ENCODE measurements at places on chromosomes 2 and 18.

GRCh38 chr2:30234180-30234971 is 3.0 kb downstream of the LBH start:
- DNase-seq = no peak

- no peak for DNase-seq
Observed at GRCh38 chr2:37907501-37908225, 17.4 kb upstream of the RMDN2 start.

DNA sequence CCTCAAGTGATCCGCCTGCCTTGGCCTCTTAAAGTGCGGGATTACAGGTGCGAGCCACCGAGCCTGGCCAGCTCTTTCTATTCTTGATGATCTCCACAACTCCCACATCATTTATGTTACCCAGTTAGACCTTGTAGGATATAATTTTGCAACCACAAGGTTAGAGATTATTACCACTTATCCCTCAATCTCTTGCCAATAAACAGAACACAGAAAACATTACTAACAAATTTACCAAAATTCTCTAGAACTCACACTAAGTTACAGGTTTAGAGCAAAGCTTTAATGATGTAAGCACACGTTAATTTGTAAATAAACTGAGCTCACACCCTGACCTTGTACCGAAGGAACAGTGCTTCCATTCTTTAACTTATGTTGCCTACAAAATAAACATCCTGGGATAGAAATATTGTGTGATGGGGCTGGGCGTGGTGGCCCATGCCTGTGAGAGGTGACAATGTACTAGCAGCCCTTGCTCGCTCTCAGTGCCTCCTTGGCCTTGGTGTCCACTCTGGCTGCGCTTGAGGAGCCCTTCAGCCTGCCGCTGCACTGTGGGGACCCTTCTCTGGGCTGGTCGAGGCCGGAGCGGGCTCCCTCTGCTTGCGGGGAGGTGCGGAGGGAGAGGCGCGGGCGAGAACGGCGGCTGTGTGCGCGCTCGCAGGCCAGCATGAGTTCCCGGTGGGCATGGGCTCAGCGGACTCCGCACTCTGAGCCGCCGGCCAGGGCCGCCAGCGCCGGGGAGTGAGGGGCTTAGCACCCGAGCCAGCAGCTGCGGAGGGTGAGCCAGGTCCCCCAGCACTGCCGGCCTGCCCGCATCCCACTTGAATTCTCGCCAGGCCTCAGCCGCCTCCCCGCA is 42.1 kb upstream of the ITSN2 start:
- no peak for DNase-seq

DNA sequence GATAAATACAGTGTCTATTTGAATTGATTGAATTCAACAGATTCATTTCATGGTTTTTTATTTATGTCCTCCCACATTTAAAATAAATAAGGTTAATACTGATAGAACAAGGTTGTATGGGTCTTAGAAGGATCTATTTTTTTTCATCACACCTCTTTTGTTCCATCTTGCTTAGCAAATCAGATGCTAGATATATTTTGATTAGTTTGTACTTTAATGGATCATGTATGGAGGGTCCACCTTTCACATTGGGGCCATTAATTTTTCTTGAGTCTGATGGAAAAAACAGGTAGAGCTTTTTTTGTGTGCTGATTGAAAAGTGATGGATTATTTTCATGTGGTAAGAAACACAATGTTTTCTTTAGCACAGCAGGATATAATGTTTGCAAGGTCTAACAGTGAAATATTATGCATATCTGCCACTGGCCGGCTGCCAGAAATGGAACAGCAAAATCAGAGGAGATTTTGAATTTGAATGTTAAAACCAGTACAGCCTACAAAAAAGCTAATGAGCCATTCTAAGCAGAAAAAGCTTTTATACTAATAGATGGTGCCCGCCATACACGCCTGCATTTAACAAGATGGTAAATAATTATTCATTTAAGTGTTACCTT is 188.1 kb upstream of the ETAA1 start:
- DNase-seq = no peak

DNA sequence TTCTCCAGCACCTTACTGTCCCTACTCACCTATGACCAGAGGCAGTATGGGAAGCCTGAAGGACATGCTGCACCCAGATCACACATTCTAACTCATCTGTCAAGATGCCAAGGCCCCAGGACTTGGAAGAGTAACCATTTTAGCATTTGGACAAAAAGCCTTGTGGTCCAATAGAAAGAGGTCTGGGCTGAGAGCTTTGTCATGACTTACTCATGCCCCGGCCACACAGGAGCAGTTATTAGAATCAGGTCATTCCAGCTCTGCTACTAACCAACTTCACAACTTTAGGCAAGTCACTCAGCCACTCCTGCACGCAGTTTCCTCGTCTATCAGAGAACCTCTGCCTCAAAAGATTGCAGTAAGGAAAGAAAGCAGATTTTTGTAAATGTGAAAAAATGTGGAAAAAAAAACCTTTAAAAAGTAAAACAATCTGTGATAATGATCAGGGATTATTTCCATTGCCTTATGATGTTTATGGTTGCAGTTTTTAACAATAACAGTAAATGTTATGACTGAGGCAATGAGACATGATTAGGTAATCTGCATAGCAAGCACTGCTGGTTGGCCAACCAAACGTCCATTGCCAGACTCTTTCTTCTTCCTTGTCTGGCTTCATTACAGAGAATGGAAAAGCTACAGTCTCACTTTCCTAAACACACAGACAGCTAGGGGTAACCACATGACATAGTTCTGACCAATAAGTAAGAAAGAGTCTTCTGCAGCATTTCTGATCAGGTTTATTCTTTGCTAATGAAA is 255.4 kb upstream of the CHAC2 start:
- DNase-seq = no peak

GRCh38 chr18:14093307-14093915 is 38.8 kb downstream of the ZNF519 start:
- no peak for DNase-seq

- no peak for DNase-seq
Observed at GRCh38 chr2:109086743-109087020, 42.3 kb upstream of the SH3RF3 start.

DNA sequence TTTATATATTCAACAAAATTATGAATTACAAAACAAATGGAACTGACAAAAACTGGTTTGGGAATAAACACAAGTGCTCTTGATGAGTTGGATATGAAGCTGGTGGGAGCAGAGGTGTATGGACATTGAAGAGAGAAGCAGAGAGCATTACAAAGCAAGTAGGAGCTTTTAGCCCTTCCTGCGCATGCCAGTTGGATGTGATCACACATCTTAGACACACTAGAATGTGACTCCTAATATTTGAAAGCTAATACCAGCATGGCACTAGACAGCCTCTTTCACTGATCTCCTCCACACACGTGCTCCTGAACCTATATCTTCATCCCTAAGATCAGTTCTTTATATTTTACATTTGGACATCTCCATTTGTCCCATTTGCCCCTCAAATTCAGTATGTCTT is 298.1 kb downstream of the MTX2 start:
- DNase-seq = no peak

- DNase-seq = no peak
Observed at GRCh38 chr18:5628512-5629255, 84.9 kb upstream of the EPB41L3 start.

GRCh38 chr18:42792731-42793130 is 322.8 kb downstream of the RIT2 start:
- DNase-seq = no peak

DNA sequence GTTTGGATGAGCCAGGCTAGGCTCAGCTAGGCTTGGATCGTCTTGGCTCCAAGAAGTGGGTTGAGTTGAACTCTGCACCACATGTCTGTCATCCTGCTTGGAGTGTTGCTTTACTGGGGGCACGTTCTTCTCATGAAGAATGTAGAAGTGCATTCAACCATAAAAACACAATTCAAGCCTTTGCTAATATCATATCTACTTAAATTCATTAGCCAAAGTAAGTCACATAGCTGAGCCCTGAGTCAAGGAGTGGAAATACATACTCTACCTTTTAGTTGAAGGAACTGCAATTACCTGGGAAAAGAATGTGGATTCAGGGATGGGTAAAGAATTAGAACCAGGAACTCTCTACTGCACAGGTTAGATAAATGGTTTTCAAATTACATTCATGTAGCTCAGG is 360.4 kb upstream of the KCNH7 start:
- DNase-seq = no peak

GRCh38 chr18:59554796-59555335 is 142.4 kb downstream of the CCBE1 start:
- no peak for DNase-seq

GRCh38 chr2:180519276-180519675 is 461.1 kb upstream of the UBE2E3 start:
- no peak for DNase-seq

DNA sequence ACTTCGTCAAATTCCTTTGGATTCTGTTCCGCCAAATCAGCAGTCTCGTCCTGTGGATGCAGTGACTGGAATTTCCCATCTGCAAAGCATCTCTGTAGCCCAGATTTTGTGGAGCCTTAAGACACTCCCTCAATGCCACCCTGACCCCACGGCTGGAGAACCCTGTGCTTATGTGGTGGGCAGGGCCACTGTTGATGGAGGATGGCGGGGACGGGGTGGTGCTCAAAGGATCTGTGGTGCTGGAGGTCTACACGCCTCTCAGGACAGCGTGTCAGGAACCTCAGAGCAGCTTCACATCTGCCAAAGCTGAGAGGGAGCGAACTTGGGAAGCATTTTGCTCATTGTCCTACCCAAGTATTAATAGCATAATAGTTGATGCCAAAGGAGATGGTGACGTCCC is 200.1 kb downstream of the MGAT5 start:
- no peak for DNase-seq

GRCh38 chr18:49335677-49336076 is 124.8 kb downstream of the DYM start:
- peak; percentile 18 for DNase-seq

GRCh38 chr2:8300905-8301304 is 381.0 kb upstream of the ID2 start:
- DNase-seq = no peak

DNA sequence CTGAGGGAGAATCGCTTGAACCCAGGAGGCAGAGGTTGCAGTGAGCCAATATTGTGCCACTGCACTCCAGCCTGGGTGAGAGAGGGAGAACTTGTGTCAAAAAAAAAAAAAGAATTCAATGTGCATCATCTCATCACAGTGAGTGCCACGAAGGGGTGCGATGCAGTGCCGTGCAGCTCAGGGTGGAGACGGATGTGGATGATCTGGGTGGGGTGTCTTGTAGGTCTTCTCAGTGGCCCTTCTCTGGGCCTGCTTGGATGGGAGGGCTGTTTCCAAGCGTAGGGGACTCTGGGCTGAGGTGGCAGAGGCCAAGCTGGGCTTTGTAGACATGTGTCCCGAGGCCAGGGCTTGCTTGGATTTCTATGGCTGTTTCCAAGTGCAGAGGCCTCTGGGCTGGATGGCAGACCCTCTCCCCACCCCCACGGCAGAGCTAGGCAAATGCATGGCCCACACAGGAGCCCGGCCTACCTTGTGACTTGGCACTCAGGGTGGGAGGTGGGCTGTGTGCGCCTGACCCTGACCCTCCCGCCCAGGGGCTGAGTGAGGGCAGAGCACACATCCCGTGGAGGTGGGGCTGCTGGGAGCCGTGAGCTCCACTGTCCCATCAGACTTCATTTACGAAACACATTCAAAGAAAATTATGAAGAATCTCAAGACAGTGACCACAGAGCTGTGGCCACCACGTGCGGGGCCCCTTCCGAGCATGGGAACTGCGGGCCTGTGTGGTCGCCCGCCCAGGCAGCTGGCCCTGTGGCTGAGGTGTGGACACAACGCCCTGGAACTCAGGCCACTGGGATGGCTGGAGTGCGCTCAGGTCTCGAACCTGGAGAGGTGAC is 76.4 kb downstream of the ASB1 start:
- DNase-seq = no peak

- peak; percentile 10 for DNase-seq
Observed at GRCh38 chr2:167790189-167790588, 457.2 kb downstream of the STK39 start.

DNA sequence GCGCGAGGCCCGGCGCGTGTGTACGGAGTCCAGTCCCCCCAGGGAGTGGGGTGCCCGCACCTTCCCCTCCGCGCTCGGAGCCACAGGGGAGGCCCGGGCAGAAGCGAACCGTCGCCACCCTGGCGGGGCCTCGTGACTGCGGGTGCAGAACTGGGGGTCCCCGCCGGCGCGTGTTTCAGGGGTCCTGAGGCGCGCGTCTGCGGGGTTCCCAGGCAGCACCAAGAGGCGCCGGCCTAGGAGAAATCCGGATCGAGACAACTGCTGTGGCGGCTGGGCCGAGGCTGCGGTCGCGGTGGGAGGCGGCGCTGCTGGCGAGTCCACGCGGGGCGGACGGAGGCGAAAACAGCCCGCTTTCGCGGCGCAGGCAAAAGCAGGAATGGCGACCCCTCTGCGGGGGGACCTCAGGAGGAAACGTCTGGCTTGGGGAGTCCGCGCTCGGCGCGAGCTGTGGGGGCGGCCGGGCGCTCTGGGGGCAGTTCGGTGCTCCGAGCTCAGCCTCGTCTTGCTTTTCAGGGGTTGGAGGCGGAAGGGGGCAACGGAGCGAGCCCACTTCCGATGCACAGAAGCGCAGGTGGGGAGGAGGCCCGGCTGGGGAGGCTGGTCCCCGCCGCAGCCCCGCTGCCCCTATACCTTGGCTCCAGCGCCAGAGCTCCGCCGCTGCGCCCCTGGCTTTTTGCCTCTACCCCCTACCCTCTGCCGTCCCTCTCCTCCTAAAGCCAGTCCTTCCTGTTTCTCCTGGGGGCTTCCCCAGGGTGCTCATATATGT is 81.5 kb upstream of the LDLRAD4 start:
- DNase-seq = no peak

DNA sequence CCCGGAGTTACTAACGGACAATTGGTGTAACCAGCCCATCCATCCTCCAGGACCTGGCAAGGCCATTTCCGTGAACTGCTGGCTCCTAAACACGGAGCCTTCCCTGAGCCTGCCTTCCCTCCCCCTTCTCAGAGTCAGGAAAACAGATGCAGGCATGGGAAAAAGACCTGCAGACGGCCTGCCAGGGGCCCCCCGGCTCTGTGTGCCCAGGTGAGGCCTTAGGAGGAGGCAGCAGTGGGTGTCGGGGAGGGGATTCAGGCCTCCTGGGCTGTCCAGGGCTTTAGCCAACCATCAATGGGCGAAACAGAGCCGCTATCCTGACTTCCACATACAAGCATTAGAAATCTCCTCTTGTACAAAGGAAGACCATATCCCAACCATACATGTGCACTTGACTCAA is 68.3 kb upstream of the BOD1L2 start:
- no peak for DNase-seq

- DNase-seq = peak; percentile 12
Observed at GRCh38 chr2:157627594-157628476, 829 bp downstream of the ACVR1C start.
